NCI-H510A (cell line): ENCODE measurements at places on chromosomes 5 and 9.

GRCh38 chr9:87527211-87527916 is 29.7 kb downstream of the DAPK1 start:
- DNase-seq, result no peak

- DNase-seq, result no peak
Observed at GRCh38 chr9:138105561-138106505, 228.3 kb downstream of the CACNA1B start.

DNA sequence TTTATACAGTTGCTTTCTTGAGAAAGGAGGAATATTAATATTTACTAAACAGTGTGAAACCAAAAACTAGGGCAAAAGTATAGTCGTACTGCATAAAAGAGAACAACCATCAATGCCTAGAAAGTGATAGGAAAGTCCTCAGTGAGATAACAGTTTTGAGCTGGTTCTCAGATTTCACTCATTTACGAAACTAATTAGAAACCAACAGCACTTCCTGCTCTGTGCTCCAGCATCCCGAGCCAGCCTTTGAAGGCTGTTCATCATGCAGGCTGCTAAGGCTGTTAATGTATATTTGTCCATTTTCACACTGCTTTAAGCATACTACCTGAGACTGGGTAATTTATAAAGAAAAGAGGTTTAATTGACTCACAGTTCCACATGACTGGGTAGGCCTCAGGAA is 2039.9 kb downstream of the EFNA5 start:
- no peak for DNase-seq

DNA sequence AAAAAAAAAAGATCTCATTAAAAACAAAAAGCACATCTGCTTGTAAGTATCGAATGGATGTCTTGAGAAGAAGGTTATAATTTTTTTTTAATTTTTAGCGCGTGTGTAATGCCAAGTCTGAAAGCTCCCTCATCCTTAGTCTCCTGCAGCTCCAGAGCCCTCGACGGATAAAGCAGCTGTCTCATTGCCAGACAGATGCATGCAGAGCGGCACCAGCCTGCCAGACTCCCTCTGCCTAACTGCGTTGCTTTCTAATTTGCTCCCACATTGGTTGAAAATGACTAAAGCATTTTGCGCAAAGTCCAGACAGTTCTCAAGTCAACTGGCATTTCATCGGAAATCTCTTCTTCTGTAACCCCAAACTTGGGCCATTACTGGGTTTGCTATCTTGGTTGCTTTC is 29.4 kb downstream of the OLFM1 start:
- DNase-seq, result no peak

DNA sequence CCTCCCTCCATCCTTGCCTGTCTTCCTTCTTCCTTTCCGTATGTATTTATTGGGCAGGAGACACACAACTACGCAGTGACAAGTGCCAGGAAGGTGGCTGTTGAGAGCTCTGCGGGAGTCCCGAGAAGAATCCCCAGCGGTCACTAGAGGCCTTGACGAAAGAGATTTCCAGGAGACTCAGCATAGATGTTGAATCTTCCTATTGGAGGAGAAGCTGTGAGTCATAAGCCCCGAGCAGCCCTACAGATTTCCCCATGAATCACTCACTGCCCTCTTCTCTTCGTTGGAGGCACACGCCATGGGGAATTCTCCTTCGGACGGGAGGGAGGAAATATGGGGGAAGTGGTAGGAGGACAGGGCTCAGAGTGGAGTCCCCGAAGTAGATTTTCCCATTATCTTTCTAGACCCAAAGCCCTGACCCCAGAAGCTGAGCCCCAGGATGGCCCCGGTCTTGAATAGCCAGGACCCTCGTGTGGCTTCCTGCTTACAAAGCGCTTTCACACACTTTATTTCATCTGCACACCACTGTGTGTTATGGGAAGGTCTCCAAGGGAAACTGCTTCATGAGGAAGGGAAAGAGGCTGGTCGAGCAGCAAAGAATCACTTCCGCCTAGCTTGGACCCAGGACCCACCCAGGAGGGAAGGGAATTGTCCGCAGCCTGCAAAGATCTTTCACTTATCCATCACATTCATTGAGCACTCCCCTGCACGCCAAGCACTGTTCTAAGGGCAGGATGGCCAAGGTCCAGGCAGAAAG is 12.7 kb downstream of the DUSP1 start:
- DNase-seq, result no peak

- DNase-seq, result no peak
Observed at GRCh38 chr9:98985596-98985995, 41.9 kb downstream of the COL15A1 start.

DNA sequence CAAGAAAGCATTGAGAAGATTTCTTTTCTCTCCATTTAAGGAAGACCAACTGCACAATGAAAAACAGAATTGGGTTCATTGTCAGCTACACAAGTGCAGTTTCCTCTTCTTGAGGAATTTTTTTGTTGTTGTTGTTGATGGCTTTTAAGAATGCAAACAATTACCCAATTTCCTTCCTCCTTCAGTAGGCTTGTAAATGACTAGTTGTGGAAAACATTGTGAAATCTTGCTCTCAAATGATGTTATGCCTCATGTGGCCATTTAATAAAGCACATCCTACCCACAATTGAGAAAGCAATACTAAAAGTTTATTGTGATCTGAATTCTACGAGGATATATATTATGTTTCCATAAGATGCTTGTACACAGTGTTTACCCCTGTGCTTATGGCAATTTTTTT is 171.6 kb downstream of the FAM174A start:
- no peak for DNase-seq

DNA sequence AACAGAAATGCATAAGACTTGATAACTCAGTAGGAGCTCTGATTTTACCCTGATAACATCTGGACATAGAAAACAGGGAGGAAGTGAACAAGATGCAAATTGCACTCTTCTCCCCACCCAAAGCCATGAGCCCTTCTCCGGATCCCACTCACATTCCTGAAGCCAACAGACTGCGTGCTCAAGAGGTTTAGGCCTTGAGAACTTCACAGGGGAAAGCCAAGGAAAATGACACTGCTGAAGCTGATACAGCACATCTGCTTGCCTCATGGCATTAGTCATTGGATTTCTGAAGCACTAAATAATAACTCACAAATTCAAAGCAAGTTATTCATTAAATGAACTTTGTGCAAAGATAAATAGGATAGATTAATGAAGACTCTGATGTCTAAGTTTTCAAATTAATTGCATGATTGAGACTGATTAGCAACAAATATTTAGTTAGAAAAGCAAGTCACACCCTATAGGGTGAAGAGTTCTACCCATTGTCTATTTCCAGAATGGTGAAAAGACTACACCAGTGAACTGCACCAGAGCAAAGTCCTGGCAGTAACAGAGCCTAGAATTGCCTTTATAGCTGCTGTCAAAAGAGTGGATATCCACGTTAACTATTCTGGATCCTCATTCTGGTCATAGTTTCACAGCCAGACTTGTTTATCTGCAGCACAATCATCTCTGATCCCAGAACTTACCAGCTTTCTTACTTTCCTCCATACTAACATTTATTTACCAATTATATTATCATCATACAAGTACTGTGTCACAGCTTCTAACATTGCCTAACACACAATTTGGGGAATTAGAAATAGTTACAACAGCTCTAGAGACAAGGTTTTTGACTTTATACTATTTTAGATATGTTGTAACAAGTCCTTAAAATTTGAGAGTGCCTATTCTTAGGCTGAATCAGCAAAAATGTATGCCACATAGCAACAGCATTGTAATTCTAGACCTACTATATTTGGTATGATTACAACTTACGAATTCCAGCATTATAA is 432.1 kb upstream of the RGMB start:
- DNase-seq, result no peak

- DNase-seq, result peak; percentile 17
Observed at GRCh38 chr5:33441241-33442177, 744 bp downstream of the TARS1 start.

DNA sequence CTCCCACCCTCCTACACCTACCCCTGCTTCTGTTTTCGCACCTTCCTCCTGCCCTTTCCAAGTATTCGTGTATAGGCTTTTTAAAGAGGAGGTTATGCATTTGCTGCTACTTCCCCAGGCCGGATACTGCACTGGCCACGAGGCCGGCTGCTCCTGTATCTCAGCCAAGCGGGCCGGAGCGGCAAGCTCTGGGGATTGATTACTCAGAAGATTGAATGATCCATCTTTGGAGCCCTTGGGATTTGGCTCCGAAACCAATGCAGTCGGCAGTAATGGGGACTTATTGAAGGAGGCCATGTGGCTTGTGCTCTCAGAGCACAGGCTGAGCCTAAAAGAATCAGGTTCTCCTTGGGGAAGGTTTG is 405.3 kb downstream of the TLE4 start:
- DNase-seq, result no peak

DNA sequence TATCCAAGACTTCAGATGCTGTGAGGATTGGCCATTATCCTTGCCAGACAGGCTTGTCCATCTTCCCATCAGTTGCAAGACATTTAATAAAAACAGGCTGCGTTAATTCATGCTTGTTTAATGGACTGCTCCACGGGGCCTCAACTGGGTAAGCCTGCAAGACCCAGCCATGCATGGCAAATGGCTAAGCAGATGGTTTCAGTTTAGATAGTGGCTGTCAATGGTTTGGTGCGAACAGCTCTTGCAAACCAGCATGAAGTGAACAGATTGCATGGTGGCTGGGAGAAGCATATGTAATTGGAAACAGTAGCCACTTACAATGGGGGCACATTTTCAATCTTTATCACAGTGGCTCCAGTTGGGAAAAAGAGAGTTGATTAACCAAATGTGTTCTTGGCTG is 628.2 kb upstream of the KLF4 start:
- DNase-seq, result peak; percentile 28

DNA sequence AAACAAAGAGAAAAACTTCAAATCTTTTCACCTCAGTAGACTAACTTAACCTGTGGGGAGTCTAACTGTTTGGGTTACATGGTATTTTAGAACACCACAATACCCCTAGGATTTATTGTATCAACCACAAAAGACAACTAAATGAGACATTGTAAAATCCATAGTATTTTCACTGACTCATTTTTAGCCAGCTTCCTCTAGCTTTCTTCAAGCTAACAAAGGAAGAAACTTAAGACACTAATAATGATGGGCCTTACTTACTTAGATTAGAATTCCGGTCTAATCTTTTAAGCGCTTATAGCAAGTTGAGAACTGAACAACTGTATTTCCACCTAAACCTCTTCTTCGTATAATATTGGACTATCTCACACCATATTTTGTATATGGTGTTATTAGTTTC is 529.3 kb downstream of the DMRTA1 start:
- DNase-seq, result no peak

GRCh38 chr5:52997424-52997823 is 8.3 kb downstream of the ITGA2 start:
- DNase-seq, result no peak

DNA sequence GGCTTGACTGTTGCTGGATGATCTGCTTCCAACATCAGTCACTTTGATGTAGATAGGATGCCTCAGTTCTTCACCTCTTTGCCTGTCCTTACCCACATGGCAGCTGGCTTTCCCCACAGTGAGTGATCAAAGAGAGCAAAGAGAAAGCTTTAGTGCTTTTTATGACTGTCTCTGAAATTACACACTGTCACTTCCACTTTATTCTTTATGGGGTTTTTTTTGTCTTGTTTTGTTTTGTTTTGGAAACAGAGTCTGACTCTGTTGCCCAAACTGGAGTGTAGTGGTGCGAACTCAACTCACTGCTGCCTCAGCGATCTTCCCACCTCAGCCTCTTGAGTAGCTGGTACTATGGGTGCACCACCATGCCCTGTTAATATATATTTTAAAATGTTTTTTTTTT is 32.4 kb upstream of the C5orf24 start:
- no peak for DNase-seq

DNA sequence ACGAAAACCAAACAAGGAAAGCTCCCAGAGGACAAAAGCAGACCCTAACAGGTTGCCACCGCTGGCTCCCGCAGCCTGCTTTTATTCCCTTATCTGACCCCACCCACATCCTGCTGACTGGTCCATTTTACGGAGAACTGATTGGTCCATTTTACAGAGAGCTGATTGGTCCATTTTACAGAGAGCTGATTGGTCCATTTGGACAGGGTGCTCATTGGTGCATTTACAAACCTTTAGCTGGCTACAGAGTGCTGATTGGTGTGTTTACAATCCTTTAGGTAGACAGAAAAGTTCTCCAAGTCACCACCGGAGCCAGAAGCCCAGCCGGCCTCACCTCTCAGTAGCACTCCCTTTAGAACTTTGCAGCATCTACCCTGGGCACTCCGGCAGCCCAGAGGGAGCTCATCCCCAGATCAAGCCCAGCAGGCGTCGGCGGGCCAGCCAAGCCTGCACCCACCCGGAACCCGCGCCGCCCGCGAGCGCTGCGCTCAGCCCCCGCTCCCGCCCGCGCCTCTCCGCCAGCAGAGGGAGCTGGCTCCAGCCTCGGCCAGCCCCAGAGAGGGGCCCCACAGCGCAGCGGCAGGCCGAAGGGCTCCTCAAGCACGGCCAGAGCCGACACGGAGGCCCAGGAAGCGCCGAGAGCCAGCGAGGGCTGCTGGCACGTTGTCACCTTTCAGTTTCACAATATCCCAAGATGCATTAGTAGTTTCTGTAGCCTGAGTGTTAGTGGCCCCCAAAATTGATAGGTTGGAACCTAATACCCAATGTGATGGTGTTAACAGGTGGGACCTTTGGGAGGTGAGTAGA is 35.3 kb upstream of the CLPTM1L start:
- peak; percentile 46 for DNase-seq
